GM12864 (cell line): ENCODE measurements at places on chromosomes 7 and 10.

DNA sequence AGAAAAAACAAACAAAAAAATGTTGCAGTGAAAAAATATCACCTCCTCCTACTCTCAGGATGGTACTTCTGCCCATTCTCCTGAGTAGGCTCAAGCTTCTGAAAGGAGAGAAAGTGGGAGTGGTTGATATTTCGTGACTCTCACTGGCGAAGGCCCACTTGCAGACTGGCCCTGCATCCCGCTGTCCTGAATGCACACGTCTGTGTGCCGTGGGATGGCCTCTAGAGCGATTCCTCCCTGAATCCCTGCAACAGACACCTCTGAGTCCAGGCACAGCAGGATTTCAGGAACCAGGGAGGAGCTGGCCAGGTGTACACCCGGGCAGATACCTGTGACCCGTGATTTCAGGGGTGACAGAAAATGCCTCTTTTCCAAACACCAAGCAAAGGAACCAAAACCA is 319.2 kb downstream of the DPP6 start:
- no peak for DNase-seq

GRCh38 chr10:46014683-46015405 is 15.6 kb downstream of the NCOA4 start:
- DNase-seq, result no peak

DNA sequence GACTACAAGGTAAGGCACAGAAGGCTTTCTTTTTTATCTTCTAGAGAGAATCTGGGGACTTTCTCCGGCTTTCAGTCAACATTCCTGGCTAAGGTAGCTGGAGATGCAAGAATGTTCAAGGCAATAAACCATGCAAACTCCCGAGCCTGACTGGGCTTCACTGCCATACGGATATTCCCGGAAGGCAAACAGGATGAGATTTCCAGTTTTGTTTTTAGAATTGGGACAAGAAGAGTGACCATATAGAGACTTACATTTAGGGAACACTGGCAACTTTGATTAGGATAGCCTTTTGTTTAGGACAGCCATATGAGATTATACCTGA is 269 bp downstream of the CALD1 start:
- DNase-seq, result no peak

DNA sequence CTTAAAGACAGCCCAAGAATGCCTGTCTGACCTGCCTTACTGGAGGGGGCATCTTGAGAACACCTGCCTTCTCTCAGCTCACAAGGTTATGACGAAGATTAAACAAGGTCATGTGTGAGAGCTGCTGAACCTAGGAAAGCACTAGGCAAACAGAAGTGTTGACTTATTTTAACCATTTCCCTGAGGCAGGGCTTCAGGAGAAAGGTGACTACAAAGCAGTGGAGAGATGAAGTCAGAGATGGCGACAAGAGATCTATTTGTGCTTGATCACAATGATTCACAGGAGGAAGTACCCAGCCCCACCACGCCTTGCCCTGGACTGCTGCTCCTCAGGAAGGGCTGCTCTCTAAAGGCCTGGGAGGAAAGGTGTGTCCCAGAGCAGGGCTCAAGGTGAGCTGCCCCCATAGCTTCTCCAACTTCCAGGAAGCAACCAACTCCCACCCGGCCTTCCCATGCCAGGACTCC is 27.8 kb downstream of the STN1 start:
- no peak for DNase-seq

- DNase-seq, result no peak
Observed at GRCh38 chr10:20115894-20116293, 299.7 kb downstream of the PLXDC2 start.

- DNase-seq, result no peak
Observed at GRCh38 chr10:91289305-91289704, 68.8 kb downstream of the PCGF5 start.

- DNase-seq, result no peak
Observed at GRCh38 chr10:127745861-127746260, 8.9 kb downstream of the FOXI2 start.

- DNase-seq, result no peak
Observed at GRCh38 chr7:47336472-47337425, 245.2 kb downstream of the TNS3 start.

- no peak for DNase-seq
Observed at GRCh38 chr10:107433605-107434004, 269.1 kb upstream of the SORCS1 start.

GRCh38 chr10:60898321-60898720 is 45.7 kb downstream of the RHOBTB1 start:
- DNase-seq, result no peak

DNA sequence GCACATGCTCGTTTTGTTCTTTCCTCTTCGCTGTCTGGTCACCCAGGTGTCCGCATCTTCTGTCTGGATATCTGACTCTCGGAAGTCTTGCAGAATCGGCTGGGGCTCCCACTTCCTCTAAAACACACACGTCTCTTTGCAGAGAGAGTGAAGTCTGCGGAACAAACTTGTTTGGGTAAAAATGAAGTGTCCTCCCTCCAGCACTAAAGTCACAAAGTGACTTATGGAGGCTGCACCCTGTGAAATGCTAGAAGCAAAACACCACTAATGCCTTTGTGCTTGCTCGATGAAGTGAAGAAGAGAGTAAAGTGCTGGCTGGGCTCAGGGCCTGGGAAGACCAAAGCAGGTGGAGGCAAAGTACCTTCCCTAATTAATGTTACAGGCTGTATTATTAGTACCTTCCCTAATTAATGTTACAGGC is 71.4 kb downstream of the FGFR2 start:
- no peak for DNase-seq

- DNase-seq, result no peak
Observed at GRCh38 chr7:74018246-74018895, 9.6 kb upstream of the ELN start.

DNA sequence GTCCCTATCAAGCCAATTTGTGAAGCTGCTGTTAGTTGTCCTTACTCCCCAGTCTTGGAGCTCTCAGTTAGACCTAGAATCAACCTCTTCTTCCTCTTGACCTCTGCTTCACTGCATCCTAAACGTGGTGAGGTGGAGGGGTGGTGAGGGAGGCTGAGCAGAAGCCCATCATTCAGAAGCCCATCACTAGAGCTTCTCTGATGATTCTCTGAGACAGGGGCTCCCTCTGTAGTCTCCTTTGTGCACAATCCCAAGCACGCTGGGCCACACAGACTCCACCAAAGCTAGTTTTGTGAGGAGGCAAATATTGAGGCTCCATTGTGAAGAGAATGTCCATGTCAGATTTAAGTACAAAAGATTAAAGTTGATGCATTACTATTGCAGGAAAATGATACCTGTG is 163.8 kb upstream of the PRSS1 start:
- DNase-seq, result no peak

GRCh38 chr7:106562711-106563366 is 98.1 kb downstream of the CCDC71L start:
- DNase-seq, result no peak

DNA sequence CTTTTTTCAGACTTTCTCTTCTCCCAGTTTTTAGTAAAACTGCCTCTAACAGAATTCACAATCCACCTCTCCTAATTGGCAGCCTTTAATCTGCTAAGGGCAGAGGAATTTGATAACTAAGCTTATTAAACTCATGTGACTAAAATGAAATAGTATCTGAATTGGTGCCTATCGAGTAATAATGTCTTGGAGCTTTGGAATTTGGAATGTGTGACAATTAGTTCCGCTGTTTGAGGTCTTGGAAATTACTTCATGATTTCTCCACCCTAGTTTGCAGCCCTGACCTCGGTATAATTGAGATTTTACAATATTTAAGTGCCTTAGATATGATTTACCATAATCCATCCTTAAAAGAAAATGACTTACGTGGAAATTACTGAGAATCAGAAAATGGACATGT is 190.4 kb upstream of the NEBL start:
- no peak for DNase-seq

- DNase-seq, result peak; percentile 54
Observed at GRCh38 chr7:86939197-86939814, 120.1 kb downstream of the ELAPOR2 start.

- no peak for DNase-seq
Observed at GRCh38 chr10:4181621-4182049, 396.6 kb upstream of the KLF6 start.

GRCh38 chr7:1220977-1221745 is 11.5 kb upstream of the UNCX start:
- DNase-seq, result no peak

DNA sequence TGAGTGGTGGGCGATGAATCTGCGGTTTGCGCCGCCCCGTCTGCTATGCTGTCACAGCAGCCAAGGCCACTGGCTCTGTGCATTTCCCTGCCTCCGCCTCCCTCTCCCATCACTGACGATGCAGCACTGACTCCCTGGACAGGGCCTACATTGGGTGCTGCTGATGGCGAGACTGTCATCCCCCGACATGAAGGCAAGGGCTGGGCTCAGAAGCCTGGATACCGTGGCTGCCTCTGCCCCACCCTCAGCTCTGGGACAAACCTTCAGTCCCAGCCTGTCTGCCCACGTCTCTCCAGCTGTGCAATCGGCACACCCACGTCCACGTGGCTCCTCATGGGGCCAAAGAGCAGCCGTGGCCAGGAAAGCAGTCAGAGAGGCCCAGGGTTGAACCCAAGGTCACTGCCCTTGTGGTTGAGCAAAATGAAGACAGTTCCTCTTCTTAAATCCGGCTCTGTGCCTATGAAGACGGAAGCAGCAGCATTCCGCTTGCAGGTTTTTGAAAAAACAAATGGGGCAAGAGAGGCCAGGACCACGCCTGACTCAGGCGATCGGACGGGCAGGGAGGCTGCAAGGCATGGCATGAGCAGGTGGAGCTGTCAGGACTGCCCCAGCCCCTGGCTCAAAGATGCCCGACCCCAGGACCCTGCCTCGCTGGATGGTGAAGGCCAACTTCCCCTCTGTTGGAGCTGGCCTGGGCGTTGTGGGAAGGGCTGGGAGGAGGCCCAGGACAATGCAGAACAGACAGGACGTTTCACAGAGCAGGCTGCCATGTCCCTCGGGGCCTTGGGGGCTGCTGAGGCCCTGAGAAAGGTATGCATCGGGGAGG is 517.5 kb downstream of the DNAJB6 start:
- DNase-seq, result no peak

GRCh38 chr10:133100706-133101415 is 13.1 kb downstream of the ADGRA1 start:
- no peak for DNase-seq

DNA sequence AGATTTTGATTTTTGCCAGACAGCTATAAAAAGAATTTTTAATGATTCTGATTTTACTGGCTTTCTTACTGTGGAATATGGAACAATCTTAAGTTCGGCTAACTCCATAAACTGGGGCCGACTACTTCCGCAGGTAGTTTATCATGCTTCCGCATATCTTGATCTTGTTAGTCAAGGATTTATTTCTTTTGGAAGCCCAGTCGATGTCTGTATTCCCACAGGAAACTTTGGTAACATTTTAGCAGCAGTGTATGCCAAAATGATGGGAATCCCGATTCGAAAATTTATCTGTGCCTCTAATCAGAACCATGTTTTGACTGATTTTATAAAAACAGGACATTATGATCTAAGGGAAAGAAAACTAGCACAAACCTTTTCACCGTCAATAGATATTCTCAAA is 8.1 kb downstream of the THNSL1 start:
- DNase-seq, result no peak

- no peak for DNase-seq
Observed at GRCh38 chr7:95578299-95578855, 17.9 kb downstream of the PDK4 start.

DNA sequence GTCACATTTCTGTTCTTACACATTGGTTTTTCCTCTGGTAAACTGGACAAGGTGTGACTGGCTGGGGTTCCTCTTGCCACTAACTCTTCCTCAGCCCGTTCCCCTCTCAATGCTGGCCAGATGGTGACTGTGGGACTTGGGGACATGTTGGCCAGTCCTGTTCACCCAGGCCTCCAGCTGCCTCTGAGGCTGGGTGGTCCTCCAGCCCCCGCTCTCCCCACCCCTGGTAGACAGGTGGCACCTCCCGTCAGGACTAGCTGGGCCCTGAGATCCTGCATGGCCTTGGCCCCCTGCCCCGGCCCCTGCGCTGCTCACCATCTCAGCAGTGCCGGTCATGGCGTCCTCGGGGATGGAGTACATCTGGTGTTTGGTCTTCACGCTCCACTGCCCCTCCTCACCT is 10.8 kb upstream of the MYL7 start:
- no peak for DNase-seq

- DNase-seq, result no peak
Observed at GRCh38 chr7:158255156-158255555, 332.5 kb downstream of the PTPRN2 start.

GRCh38 chr10:8588135-8588534 is 533.6 kb downstream of the GATA3 start:
- no peak for DNase-seq

DNA sequence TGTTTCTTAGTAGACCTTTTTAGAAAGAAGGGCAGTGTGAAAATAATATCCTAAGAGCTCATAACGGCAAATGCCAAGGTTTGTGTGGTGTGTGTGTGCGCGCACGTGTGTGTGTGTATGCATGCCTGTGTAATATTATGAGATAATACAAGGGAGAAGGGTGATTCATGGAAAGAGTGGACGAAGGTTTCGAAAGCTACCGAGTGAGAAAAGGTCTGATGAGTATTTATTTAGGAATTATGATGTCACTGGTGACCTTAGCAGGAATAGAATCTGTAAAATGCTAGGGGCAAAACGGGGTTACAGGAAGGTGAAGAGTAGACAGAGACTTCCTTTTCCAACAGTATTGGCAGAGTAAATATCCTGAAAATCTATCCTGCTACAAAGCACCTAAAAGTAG is 107.3 kb downstream of the AHR start:
- DNase-seq, result no peak

- no peak for DNase-seq
Observed at GRCh38 chr7:1675036-1675671, 5.1 kb downstream of the ELFN1 start.

DNA sequence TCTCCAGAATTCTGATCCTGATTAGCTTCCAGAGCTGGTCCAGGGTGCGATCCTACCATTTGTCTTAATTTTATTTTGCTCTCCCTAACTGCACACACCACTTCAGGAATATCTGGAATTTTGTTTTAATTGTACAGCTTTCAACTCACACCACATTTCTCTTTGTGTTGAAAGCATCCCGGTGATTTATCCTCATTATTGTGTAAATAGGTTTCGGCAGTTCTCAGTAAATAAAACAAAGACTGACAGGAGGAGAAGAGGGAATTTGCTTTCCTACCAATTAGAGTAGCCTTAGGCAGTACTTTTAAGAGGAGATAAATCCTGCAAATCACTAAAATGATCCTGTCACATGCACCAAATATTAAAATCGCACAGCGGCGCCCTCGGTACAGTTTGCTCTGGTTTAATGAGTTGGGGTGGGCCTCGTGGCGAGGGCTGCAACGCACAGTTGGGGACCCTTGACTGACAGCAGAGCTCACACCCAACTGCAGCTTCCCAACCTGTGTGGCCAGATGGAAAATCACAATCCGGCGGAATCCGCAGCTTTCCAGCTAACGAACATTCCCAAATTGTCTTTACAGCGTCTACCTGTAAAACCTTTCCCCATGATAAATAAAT is 62.6 kb downstream of the EBF3 start:
- DNase-seq, result no peak

DNA sequence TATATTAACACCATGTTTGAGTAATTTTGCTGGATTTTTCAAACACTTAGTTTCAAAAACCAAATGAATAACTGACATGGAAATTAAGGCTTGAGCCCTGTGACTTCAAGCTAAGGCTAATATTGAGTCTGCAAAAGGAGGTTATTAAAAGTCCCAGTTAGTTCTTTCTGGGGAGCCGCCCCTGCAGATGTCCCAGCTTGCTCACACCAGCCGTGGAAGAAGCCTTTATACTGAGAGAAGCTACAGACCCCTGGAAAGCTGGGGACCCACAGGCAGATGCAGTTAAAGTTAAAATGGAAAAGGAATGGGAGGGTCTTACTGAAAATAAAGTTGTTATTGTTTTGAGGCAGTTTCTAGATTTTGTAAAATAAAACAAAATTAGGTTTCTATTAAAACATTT is 18.5 kb upstream of the ZNF680 start:
- DNase-seq, result no peak
